ENCODE measurements at places on chromosomes 7 and 10.

DNA sequence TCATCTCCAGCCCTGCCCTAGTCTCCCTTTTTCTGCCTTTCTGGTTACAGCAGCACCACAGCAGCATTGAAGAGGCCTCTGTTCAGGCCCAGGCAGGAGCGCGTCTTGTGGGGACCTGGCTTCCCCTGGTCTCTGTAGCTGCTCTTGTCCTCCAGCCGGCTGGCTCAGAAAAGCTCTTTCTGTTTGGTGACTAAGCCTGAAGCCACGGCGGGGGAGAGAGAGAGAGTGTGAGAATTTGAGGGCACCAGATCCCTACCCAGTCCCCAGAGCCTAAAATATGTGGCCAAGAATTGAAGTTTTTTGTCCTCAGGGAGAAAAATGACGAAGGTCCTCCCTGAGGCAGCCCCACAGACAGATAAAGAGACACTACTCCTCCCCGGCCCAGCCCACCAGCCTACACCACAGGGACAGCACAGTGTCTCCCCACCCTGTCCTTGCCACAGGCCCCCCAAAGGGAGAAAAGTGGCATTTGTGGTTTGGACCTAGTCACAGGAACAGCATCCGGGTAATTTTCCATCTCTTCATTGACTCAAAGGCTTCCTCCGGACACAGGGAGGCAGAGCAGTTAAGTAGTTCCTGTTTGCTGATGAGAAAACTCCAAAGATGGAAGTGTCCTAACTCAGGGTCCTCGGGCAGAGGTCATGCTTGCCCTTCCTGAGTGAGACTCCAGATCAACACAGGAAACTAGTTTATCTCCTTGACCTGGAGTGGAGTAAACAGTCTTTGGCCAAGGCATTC, 13.3 kb upstream of the FAM180A start:
- no peak for DNase-seq

GRCh38 chr7:114312649-114313048, 102.0 kb upstream of the FOXP2 start:
- DNase-seq, result no peak

DNA sequence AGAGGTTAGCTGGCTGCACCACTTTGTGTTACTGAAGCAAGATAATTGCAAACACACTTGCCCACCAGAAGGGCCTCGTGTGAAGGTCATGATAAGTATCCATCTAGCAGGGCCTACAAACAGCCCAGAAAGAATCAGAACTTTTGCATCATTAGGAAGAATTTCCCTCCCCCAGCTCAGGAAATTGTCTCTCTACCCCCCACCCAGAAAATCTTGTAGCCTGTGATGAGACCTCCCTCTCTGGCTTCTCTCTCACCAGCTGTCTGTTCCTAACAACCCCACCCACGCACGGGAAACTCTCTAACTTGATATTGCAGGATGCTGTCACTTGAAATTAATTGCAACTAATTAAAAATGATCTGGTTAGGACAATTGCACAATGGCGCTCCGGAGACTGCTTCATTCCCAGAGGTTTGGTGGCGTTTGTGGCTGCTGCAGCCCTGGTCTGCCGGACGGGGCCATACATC, 34.5 kb downstream of the ZNF503 start:
- no peak for DNase-seq

- DNase-seq, result no peak
Observed at GRCh38 chr7:591856-592628, 72.4 kb upstream of the PDGFA start.

DNA sequence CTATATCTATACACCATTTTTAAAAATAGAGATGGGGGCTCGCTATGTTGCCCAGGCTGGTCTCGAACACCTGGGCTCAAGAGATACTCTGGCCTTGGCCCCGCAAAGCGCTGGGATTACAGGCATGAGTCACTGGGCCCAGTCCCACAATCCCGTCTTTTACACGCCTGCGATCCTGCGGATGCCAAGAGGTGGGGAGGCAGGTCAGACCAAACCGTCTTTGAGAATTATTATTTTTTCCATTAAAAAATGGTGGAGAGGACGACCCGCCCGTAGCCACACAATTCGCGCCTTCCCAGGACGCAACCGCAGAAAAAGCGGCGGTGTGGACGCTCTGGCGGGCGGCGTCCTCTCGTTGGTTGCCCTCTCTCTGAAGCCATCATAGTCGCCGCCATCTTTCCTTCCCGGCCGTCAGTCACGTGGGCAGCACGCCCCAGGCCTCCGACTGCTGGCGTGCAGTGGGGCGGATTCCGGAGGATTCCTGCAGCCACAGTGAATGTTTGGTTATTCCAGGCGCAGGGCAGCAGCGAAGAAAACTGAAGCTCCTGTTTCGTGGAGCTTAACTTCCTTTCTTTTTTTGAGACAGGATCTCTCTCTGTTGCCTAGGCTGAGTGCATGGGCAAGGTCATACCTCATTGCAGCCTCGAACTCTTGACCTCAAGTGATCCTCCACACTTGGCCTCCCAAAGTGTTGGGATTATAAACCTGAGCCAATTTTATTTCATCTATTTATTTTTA, 9.9 kb upstream of the EPHB4 start:
- DNase-seq, result peak; percentile 78

DNA sequence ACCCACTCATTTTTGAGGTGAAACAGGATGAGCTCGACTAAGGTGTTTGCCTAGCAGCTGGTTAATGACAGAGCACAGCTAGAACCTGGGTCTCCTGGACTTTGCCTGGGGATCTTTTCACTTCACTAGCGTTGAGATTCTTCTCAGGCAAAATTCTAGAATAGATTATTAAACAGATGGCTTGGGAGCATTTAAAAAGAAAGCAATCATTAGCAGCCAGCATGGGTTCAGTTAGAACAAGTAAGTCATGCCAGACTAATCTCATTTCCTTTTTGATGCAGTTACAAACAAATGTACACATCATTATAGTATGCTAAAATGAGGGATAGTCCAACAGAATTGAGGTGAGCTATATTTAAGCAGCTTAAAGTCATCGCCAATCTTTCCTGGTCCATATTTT, 291.3 kb upstream of the MYO3A start:
- DNase-seq, result no peak

- DNase-seq, result peak; percentile 75
Observed at GRCh38 chr10:110535958-110536891, 31.3 kb upstream of the SMC3 start.

- DNase-seq, result no peak
Observed at GRCh38 chr7:42431873-42432272, 194.9 kb upstream of the GLI3 start.

GRCh38 chr10:77267703-77268675, 369.6 kb downstream of the KCNMA1 start:
- no peak for DNase-seq

DNA sequence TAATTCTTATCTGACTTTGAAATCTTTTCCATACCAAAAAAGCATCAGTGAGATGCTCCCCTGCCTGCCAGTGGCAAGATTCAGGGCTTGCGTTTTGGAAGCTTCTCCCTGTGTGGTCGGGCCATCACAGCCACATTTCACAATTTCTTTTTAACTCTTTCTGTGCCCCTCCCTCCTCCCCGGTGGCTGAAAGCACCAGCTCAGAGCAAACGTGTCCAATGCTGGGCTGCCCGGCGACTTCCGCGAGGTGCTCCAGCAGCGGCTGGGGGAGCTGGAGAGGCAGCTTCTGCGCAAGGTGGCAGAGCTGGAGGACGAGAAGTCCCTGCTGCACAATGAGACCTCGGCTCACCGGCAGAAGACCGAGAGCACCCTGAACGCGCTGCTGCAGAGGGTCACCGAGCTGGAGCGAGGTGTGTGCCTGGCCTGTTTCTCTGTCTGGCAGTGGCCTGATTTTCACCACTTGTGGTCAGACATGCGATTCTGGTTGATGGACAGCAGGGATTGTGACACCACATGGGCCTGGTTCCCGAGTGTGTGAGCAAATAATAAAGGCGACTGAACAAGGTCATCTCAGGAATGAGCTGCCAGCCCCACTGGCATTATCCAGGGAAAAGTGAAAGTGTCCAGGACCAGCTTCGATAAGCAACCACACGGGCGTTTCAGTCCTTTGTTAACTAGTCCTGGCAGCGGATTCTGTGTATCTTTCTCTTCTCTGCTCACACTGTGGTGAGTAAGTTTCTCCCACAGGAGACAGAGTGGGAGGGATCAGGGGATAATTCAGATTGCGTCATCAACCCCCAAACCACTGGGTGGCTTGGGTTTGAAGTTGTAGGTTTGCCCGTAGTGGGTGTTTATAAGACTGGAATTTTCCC, 2.6 kb downstream of the NPTX2 start:
- no peak for DNase-seq

DNA sequence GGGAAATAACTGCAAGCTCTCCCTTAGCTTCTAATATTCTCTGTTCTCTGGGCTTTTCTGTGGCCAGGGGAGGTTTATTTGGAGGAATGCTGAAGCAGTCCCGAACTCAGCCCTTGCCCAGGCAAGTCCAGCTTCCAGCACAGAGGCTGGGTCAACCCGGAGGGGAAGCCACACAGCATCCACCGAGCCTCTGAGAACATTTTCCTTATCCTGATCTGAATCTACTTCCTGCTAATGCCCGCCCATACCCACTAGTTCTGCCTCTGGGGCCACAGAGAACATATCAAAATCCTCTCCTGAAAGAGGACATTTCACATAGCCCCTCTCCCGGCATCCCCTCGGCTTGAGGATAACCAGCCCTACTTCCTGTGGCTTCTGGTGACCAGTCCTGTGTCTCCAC, 31.1 kb downstream of the SH3PXD2A start:
- DNase-seq, result no peak

Measured in activated CD4-positive, alpha-beta memory T cell treated with anti-CD3 and anti-CD28 coated beads, Interleukin-2, amount 10 ng/mL, durations not matched to agents 7 days and 5 days (primary cell).